ENCODE measurements at places on chromosomes 1 and 21.
A peak's percentile ranks its signal among the peaks of the same experiment; 100 is the strongest.

GRCh38 chr21:30164796-30165195 lies 1.8 kb downstream of the CLDN17 start:
- DNase-seq: no peak

GRCh38 chr1:234214911-234215892 lies 158.1 kb upstream of the COA6 start:
- no peak for DNase-seq

GRCh38 chr1:4768553-4768952 lies 114.1 kb downstream of the AJAP1 start:
- DNase-seq: no peak

DNA sequence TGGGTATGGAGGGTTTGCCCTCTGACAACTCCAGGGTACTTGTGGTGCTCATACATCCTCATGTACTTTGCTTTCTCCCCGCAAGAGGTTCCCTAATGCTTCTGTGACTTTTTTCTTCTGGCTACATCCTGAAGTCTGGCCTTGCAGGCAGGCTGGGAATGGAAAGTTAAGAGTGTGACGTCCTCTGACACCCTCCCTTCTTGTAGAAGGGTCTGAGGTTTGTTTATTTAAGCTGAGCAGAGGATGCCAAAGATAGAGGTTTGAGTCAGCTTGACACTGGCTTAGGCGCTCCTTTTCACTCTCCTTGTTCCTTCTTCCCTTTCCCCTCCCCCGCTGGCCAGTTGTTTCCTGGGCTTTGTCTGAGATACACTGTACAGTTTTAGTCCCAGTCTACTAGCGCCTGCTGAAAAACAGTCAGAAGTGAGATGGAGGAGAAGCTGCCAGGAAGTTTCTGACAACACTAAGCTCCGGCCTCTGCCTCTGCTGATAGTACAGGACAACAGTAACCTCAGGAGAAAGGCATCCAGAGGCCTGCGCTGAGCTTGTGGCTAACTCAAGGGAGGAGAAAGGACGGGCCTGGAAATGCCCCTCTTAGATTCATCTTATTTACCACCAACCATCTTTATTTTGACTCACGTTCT lies at the start of gene MACF1:
TSS of gene MACF1 (plus strand) at position 255 of the 641 bp plus-strand sequence. CDS start at position 583, 328 bp downstream.
- peak; percentile 84 for DNase-seq

- DNase-seq: peak; percentile 21
Measured at GRCh38 chr1:209675565-209676154, 448 bp downstream of the G0S2 start.

GRCh38 chr1:60747353-60747752 lies 335.0 kb upstream of the NFIA start:
- no peak for DNase-seq

DNA sequence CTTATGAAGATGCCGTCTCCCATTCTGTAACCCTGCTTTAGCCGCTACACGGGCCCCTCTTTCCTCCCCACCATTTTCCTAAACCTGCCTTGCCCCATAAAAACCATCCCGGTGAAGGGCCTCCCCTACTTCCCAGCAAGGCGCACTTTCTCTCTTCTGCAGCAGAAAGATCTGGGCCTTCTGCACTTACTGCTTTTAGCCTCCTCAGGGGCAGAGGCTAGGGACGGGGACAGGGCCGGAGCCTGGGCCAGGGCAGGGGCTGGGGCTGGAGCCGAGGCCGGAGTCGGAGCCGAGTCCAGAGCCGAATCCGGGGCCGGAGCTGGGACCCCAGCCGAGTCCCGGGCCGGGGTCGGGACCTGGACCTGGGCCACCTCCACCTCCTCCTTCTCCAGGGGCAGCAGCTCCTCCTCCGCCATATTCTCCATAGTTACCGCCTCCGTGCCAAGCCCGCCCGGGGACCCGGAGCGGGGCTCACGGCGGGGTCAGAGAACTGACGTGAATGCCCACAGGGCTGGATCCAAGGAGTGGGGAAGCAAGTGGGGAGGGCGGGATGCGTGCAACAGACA lies 382 bp downstream of the TRMT1L start:
- DNase-seq: no peak

GRCh38 chr1:155012776-155013602 lies 10.4 kb downstream of the ZBTB7B start:
- no peak for DNase-seq

GRCh38 chr1:22129501-22130117 lies 13.3 kb downstream of the WNT4 start:
- DNase-seq: no peak

- no peak for DNase-seq
Measured at GRCh38 chr21:36804874-36805611, 106.1 kb downstream of the SIM2 start.

- DNase-seq: no peak
Measured at GRCh38 chr1:238562341-238562740, 671.6 kb upstream of the ZP4 start.

GRCh38 chr1:81702903-81703302 lies 97.8 kb upstream of the ADGRL2 start:
- no peak for DNase-seq

GRCh38 chr1:3924825-3925220 lies 24.8 kb upstream of the C1orf174 start:
- no peak for DNase-seq

DNA sequence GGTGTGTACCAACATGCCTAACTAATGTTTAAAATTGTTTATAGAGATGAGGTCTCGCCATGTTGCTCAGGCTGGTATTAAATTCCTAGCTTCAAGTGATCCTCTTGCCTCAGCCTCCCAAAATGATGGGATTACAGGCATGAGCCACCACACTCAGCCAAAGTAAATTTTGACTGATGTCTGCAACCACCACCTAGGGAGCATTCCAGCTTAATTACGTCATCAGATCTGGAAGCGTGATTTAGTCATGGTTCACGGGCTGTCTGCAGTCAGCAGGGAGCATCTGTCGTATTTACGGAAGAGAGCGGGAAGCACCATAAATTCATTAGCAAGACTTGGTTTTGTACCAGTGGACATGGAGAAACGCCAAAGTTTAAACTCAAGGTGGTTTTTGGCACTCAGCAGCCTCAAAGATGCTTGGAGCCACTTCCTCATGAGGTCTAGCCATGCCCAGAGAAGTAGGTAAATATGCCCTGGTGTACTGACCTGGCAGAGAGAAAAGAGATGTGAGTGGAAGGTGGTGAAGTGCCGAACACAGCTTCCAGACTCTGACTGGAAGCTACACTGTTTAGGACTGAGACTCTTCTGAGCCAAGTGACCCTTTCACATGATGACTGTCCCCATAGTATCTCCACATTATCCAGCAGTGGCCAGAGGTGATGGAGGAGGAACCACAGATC lies 60.8 kb upstream of the SLC35F3 start:
- DNase-seq: no peak

DNA sequence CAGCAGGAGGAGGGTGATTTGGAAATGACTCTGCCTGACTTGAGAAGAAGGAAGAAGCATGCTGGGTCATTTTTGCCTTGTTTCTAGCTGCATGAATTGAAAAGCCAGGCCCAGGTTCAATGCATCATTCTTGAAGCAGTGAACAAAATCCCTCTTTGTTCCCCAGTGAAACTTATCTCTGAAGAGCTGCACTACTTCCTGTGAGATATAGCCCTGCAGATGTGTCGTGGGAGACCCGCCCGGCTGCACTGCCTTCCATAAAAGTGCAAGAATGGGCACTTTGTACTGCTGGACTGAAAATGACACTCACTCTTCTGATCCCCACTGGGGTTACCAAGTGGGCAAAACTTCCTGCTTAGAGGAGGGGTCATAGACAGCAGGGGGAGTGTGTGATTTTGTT lies 249.2 kb upstream of the NFIA start:
- peak; percentile 16 for DNase-seq

DNA sequence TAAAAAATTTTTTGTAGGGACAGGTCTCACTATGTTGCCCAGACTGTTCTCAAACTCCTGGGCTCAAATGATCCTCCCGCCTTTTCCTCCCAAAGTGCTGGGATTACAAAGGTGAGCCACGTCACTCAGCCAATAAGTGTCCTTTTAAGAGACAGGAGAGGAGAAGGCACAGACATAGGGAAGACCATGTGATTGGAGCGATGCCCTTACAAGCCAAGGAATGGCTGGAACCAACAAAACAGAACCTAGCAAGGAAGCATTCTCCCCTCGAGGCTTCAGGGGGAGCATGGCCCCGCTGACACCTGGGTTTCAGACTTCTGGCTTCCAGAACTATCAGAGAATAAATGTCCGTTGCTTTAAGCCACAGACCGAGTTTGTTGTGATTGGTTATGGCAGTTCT lies 37.0 kb downstream of the NDUFS5 start:
- no peak for DNase-seq

Measured in head of caudate nucleus (tissue), 42 donors.